ENCODE measurements at places on chromosomes 11 and 22.

DNA sequence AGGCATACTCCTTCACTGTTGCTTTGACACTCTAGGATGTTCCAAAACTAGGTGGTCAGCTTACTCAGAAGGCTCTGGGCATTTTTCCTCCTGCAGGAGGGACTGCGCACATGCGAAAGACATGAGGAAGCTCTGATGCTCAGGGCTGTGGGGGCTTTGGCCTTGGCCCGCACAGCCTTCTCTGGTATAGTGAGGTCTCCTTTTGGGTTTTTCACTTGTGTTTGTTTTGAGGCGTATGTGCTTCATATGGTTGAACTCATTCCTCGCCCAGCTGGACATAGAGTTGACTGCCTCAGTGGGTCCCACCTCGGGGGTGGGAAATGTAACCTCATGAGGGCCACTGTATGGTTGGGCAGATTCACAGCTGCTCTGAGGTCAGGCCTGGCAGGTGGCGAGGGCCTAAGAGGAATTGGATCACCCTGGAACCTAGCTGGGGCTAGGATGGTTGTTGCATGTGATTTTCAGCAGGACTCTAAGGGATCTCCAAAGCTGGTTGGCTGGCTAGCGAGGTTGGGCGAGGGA lies 63.7 kb downstream of the PTPRJ start:
- DNase-seq = no peak

DNA sequence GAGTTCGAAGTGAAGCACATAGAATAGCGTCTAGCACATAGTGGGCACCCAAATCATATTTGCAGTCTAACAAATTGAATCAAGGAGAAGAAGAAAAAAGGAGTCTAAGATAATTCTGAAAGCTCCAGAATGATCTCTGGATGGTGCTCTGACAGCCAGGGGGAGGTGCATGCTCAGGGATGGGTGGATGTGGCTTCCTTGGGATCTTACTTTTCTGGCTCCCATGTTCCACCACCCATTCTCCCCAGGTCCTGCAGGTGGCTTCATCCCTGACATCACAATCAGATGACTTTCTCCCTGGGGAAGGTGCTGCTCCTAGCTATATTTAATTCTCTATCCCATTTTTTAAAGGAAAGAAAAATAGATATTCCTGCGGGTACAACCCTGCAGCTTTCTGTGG lies 381.9 kb downstream of the CADM1 start:
- no peak for DNase-seq

- DNase-seq = peak; percentile 75
Measured at GRCh38 chr11:15074206-15075161, 1.1 kb downstream of the CALCB start.

- no peak for DNase-seq
Measured at GRCh38 chr22:45163099-45163450, 650 bp upstream of the NUP50 start.

DNA sequence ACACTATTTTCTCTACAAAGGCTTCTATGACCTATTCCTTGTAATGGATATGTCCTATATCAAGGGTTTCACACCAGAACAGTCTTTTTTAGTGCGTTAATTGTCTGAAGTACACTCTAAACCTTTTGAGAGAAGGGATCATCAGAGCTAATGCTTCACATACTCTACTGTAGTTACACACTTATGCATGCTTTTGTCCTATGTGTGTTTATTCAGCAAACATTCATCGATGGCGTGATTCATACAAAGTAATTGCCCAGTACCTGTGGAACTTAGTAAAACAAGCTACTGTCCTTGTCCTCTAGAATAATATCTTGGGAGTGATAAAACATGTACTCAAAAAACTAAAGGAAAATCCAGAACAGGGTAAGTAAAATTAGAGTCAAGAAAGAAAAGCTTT lies 139.2 kb downstream of the GUCY1A2 start:
- no peak for DNase-seq

DNA sequence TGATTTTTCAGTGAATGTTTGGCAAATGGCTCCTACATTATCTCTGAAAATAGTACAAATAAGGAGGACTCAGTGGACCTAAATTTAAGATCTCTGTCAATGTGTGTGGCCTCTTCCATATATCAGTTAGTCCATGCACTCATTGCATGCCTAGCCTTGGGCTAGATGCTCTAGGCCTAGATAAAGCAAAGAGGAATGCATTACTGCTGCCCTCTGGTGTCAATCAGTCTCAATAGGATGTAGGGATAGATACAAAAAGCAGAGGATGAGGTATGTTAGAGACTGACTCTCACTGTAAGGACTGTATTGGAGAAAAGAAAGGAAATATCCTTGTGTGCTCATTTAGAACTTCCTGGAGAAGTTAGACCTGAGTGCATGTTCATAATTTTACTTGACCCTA lies 42.0 kb downstream of the MS4A2 start:
- no peak for DNase-seq

- DNase-seq = no peak
Measured at GRCh38 chr11:8961401-8961800, 2.8 kb downstream of the TMEM9B start.

- no peak for DNase-seq
Measured at GRCh38 chr11:122202951-122203456, 87.0 kb upstream of the BLID start.

GRCh38 chr11:107757661-107758060 lies 45.8 kb upstream of the SLN start:
- no peak for DNase-seq
